ENCODE measurements at places on chromosomes 1 and 21.
A peak's percentile ranks its signal among the peaks of the same experiment; 100 is the strongest.

DNA sequence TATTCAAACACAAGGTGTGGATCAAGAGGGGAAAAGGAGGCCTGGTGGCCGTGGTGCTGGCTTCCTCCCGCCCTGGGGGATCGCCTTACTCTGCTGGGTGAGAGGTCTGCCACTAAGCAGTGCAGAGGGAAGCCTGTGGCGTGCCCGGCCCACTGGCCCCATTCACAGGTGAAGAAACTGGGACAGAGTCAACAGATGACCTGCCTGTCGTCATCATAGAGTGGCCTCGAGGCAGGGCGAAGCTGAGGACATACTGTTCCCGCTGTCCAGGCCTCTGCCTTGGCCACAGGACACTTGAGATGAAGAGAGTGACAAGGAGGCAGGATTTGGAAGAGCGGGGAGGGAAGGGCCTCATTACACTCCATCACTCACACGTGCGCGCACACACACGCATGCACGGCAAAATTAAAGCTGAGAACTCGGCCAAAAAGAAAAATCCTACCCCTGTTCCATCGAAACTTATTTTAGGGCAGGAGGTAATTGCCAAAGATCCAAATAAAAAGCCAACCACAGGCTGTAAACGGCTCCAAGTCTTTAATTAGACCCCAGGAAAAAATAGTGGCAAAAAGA lies 50.5 kb downstream of the CASZ1 start:
- DNase-seq = no peak

DNA sequence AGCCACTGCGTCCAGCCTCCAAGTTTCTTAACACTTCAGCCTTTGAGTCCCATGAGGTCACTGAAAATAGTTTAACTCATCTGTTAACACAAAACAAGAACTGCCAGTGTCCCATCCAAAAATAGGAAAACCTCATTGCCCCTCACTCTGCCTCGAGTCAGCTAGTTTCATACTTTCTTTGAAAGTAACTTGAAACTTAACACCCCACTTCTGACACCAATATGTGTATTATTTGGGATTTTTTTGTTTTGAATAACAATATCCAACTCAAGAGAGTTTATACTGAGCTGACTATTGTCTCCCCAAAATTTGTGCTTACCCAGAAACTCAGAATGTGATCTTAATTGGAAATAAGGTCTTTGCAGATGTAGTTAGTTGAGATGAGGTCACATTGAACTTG lies 16.9 kb upstream of the PIK3CD start:
- no peak for DNase-seq

DNA sequence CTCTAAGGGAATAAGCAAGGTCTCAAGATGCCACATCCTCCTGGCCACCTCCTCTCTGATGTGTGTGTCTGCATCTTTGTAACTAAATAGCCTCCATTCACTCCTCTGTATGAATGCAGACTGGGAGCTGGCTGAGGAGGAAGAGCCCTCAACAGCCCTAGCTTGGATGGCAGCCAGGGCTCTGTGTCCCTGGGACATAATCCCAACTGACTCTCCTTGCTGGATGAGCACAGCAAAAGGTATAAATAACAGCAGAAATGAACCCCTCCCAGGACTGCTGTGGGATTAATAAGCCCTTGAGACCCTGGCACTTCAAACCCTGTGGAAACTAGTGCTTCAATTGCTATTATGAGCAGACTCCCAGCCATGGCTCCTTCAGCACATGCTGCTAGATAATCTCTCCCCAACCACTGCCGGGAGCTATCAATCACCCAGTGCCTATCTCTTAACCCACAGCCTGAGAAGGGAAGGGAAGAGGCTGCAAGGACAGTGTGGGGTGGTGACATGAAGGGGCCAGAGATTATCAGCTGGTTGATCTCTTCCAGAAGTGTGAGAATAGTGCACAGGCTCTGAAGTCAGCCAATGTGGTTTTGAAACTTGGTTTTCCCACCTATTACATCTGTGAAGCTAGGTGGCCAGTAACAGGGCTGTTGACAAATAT lies 152.2 kb downstream of the TNR start:
- peak; percentile 86 for DNase-seq

DNA sequence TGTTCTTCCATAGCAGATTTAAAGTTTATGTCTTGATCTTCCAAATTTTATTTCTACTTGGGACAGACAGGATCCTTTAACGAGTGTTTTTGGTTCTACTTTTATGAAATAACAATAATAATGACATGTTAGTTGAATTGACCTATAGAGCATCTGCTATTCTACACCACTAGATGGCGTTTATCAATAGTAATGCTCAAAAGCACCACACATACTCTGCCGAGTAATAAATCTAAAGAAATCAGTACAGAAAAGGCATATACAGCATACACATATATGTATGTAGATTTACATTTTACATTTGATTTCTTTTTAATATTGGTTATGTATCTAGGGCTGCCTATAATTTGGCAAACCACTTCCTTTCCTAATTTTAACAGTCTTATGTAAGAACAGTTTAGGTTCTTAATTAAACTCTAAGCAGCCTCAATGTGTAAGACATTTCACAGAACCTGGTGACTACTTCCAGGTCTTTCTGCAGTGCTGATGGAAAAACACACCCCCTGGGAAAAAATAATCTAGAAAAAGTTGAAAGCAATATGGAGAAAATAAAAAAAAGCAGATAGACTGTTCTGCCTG lies 5.9 kb upstream of the SIPA1L2 start:
- peak; percentile 44 for DNase-seq

DNA sequence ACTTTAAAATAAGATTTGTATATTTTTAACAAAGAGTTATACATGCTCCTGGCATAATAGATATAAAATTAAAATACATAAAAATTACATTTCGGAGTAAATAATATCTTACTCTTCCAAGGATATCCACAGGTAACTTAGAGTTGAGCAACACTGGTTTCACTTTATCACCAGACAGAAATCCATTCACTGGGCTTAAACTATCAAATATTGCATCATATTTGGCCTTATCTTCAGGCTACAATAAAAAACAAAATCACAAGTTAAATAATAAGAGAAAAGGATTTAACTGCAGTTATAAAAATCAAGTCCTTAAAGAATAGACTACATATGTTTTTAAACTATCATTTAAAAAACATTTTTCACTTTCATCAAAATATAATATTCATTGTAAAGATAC lies 55.5 kb downstream of the EPS15 start:
- DNase-seq = no peak

DNA sequence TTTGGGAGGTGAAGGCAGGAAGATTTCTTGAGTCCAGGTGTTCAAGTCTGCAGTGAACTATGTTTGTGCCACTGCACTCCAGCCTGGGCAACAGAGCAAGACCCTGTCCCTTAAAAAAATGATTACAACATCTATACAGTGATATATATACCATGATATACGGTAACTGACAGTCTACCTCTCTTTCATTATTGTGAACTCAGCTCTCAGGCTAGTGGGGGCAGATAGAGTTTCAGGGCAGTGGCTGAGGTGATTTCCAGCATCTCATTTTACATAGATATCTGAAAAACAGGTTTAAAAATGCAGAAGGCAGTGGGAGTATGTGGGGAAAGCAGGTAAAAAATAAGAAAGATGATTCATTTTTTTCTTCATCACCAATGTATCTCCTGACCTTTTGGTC lies 8.1 kb upstream of the NTNG1 start:
- DNase-seq = no peak

- DNase-seq = no peak
These were observed 2.2 kb downstream of the SPATA46 start for GRCh38 chr1:162374406-162374805.

DNA sequence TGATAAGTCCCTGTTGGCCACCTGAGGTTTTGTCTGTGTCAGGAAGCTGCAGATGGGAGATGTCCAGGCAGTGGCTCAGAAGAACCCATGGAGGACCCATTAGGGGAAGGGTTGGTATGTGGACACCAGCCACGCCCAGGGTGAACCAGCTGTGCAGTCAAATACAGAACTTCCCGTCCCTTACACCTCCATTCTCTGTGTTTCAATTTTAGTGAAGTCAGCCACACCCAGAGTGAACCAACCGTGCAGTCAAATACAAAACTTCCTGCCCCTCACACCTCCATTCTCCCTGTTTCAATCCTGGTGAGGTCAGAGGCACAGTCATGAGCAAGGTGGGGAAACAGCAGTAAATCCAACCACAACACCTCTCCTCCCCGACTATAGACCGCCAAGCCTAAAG lies 27.4 kb downstream of the BACE2 start:
- DNase-seq = no peak

DNA sequence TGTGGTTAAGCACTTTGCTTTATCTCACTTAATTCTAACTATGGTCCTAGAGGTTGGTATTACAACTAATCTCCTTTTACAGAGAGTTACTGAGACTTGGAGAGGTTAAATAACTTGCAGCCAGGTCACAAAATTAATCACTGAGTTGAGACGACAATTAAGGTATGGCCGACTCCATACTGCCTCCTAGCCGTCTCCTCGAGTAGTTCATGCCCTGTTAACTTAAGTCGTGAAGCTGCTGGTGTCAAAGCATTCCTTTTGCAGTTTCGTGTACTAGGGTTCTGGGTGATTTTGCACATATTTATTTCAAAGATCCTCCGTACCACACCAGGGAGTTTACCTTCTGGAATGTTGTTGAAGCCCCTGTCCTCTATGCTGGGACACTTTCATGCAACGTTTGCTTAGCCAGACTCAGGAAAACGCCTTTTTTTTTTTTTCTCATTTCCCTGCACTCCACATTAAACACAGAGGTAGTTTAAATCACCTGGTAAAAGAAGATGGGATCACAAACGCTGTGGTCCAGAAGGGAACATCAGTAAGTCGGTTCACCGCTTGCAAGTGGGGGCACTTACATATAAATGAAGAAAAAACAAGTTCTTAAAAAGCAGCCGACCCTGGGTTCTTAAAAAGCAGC lies 570 bp upstream of the NEK7 start:
- peak; percentile 90 for DNase-seq

GRCh38 chr1:15848929-15849774 lies 1.6 kb downstream of the SPEN start:
- DNase-seq = peak; percentile 84

DNA sequence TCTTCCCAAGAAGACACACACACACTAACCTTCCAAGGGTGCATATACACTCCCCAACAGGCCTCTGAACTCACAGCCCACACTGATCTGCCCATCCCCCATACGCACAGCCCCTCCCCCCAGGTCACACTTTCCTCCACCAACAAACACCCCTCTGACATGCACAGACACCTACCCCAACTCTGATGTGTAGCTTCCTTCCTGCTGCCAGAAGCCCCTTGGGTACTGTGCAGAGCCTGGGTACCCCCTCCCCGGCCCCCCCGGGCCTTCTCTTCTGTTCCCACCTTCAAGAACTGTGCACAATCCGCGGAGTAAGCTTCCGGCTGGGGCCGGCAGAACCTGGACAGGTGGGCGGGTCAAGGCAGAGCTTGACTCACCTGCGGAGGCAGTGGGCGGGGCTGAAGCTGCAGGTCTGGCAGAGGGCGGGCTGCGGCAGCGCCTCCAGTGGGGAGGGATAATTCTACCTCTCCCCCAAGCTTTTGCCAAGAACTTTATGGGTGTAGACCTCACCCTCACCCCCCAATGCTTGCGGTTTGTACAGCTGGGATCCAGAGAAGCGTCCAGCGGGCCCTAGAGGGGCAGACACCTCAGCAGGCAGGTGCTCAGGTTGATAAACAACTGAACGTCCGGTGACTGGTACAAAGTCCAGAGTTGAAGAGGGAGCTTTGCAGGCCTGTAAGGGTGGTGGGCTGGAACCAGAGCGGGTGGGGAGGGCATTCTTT lies at the start of gene C1orf210:
C1orf210 (minus strand) TSS at position 313 of the 722 bp plus-strand sequence. CDS start 2,311 bp downstream, outside the sequence.
- no peak for DNase-seq
